ENCODE measurements at places on chromosomes 3 and 15.

DNA sequence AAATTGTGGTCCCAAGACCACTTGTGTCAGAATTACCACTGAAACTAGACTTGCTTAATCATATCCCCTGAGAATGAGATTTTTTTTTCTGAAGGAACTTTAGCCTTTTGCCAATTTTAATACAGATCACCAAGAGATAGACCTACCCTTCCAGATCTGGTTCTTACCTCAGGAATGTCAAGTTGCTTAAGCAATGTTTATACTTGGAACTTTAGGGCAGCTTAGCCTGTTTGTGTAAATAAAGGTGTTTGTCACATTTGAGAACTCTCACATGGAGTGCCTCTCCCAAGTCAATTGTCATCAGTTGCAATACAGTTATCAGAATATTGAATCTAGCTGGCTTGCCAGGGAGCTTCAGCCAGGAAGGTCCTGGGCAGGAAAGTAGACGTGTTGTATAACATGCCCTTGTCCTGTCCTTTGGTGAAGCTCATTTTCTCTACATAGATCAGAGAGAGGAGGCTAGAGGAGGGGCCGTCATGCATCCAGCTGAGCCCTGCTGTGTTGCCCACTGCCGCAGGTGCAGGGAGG lies 3.9 kb downstream of the GPD1L start:
- no peaks in the 10 kb centered on the region for H3K4me1 ChIP-seq
- no peak overlapping the region for H3K4me3 ChIP-seq
- H3K36me3 ChIP-seq = no peaks in the 10 kb centered on the region
- no peak for DNase-seq
- H3K27me3 ChIP-seq = peaks cover 20% of the 10 kb centered on the region

DNA sequence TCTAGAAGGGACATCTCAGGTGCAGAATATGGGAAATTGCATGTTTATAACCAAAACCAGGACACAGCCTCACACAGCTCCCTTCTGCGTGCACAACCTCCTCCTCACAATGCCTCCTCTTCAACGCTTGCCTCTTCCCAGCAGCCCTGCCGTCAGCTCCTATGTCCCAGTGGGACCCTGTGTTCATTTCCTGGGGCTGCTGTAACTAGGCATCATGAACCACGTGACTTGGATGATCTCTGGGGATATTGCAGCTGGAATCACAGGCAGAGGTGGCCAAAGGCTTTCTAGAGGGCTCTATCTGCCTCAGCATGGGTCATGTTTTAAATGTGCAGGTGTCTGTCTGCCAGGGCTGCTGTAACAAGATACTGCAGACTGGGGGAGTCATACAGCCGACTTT lies 375.3 kb downstream of the OCA2 start:
- DNase-seq = no peak
- H3K36me3 ChIP-seq = no peaks in the 10 kb centered on the region
- no peaks in the 10 kb centered on the region for H3K27me3 ChIP-seq
- no peak overlapping the region for H3K4me3 ChIP-seq
- no peak overlapping the region for H3K27ac ChIP-seq

DNA sequence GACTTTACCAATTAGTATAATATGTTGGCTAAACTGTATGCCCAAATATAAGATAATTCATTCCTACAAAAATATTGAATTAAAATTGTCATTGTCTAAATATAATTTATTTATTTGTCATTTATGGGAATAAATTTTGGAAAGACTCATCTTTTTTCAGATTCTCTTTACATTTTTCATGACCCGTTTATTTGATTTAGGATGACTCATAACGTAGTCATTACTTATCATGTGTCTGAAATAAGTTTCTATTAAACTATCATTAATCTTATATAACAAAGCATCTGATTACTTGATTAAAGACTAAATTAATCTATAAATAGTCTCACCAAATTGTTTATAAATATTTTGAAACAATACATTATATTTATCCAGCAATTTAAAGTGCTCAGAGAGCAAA lies 516.6 kb downstream of the CADM2 start:
- H3K27me3 ChIP-seq = no peaks in the 10 kb centered on the region
- H3K36me3 ChIP-seq = no peaks in the 10 kb centered on the region
- no peak overlapping the region for H3K27ac ChIP-seq

GRCh38 chr3:183208800-183209199 lies 44.3 kb upstream of the B3GNT5 start:
- H3K36me3 ChIP-seq = peaks cover 88% of the 10 kb centered on the region
- H3K27me3 ChIP-seq = no peaks in the 10 kb centered on the region
- peak overlapping the region; percentile 36 for H3K4me3 ChIP-seq
- peaks cover 9% of the 10 kb centered on the region for H3K4me1 ChIP-seq
- no peak overlapping the region for H3K27ac ChIP-seq
- no peak for DNase-seq

DNA sequence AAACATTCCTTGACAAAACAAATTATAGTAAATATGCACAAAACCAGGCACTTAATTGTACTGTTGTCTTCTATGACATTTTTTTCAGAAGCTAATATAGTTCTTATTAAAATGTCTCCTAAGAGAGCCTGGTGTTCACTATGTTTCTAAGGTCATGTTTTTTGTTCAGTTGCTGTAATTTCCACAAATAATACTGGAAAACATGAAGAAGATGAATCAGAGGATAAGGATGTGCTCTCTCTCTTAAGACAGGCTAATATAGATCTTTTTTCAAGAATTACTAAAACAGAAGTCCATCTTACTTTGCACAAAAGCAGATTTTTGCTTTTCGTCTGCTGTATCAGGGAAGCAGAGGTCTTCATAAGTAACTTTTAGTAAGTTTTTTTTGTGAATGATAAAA lies 823.0 kb upstream of the NECTIN3 start:
- no peaks in the 10 kb centered on the region for H3K36me3 ChIP-seq
- no peak overlapping the region for H3K27ac ChIP-seq
- DNase-seq = no peak

DNA sequence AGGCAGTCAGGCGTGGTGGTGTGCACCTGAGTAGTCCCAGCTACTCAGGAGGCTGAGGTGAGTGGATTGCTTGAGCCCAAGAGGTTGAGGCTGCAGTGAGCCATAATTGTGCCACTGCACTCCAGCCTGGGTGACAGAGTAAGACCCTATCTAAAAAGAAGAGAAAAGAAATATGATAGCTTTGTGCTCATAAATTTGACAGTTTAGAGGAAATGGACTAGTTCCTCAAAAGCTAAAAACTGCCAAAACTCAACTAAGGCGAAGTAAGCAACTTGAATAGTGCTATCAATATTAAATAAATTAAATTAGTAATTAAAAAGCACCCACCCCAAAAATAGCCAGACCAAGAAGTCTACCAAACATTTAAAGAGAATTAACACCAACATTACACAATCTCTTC lies 24.5 kb upstream of the SLC15A2 start:
- no peak overlapping the region for H3K4me3 ChIP-seq
- no peaks in the 10 kb centered on the region for H3K36me3 ChIP-seq
- no peak overlapping the region for H3K27ac ChIP-seq

GRCh38 chr15:87829332-87830050 lies 427.0 kb downstream of the NTRK3 start:
- no peaks in the 10 kb centered on the region for H3K4me1 ChIP-seq
- H3K27me3 ChIP-seq = peaks cover 54% of the 10 kb centered on the region
- no peak for DNase-seq
- H3K27ac ChIP-seq = no peak overlapping the region

GRCh38 chr3:20080956-20081554 lies 40.8 kb downstream of the KAT2B start:
- H3K36me3 ChIP-seq = no peaks in the 10 kb centered on the region
- peaks cover 4% of the 10 kb centered on the region for H3K27me3 ChIP-seq
- no peak for DNase-seq

DNA sequence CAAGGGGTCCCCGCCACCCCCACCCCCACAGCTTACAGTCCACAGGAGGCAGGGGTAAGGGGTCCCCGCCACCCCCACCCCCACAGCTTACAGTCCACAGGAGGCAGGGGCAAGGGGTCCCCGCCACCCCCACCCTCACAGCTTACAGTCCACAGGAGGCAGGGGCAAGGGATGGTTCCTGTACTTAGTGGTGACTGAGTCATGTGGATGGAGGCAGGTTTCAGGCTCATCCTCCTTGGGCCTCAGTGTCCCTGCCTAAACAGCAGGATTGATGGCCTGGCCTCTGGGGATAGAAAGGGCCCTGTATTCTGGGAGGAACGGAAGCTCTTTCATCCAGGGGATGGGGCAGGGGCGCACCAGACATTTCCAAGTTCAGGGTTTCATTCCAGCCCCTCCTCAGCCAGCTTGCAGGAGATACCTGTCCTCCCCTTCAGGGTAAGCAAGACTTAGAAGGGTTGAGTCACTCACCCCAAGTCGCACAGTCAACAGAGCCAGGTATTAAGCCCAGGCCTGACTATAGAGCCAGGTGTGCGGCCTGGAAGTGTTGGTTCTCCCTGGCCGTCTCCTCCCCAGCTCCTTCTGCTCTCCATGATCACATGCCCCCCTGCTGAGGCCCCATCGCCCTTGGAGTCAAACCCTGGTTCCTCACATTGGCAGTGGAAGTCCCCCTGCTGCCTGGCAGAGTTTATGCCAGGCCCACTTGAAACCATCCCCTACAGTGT lies 12.5 kb downstream of the CSK start:
- no peak overlapping the region for H3K4me3 ChIP-seq
- no peaks in the 10 kb centered on the region for H3K4me1 ChIP-seq
- DNase-seq = no peak
- H3K27ac ChIP-seq = no peak overlapping the region
- H3K27me3 ChIP-seq = no peaks in the 10 kb centered on the region
- H3K36me3 ChIP-seq = peaks cover 6% of the 10 kb centered on the region

- no peak overlapping the region for H3K4me3 ChIP-seq
- H3K36me3 ChIP-seq = no peaks in the 10 kb centered on the region
- no peaks in the 10 kb centered on the region for H3K27me3 ChIP-seq
- no peak for DNase-seq
- no peaks in the 10 kb centered on the region for H3K4me1 ChIP-seq
- no peak overlapping the region for H3K27ac ChIP-seq
These were observed 19.6 kb upstream of the OR5K4 start for GRCh38 chr3:98333989-98334606.

DNA sequence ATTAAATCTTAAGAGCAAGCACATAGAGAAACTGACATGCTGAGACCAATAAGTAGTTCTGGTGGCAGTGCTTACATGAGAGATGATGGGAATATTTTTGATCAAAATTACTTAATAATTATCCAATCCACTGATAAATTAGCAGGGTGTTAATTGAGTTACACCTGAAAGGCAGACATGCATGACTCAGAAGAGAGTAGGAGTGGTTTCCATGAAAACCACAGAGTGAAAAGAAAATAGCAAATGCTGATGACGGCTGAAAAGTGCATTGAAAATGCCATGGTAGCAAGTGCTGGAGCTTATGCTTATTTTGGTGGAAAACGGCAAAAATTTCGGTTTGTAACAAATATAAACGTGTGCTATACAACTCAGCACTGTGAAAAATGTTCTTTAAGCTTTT lies 267.8 kb upstream of the LRRN1 start:
- H3K36me3 ChIP-seq = no peaks in the 10 kb centered on the region
- H3K27ac ChIP-seq = no peak overlapping the region
- DNase-seq = no peak
- H3K27me3 ChIP-seq = no peaks in the 10 kb centered on the region
- no peaks in the 10 kb centered on the region for H3K4me1 ChIP-seq
- H3K4me3 ChIP-seq = no peak overlapping the region

DNA sequence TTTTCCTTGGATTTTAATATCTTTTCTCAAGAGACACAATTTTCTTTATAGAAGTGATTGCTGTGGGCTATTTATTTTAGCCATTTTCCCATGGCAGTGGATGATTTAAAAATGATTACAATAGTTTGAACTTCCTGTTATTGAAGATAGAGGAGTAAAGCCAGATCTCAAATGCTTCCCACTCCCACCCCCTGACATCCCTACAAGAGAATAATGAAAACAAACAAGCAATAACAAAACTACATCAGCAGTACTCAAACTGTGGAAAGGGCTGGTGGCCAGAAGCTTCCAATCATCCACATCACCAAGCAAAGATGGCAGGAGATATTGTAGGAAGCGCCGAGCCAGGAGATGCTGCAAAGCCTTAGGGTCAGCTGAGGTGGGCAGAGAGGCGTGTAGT lies 831.1 kb upstream of the NR2F2 start:
- H3K4me3 ChIP-seq = no peak overlapping the region
- no peaks in the 10 kb centered on the region for H3K36me3 ChIP-seq
- H3K4me1 ChIP-seq = no peaks in the 10 kb centered on the region
- DNase-seq = no peak
- H3K27ac ChIP-seq = no peak overlapping the region
- no peaks in the 10 kb centered on the region for H3K27me3 ChIP-seq

DNA sequence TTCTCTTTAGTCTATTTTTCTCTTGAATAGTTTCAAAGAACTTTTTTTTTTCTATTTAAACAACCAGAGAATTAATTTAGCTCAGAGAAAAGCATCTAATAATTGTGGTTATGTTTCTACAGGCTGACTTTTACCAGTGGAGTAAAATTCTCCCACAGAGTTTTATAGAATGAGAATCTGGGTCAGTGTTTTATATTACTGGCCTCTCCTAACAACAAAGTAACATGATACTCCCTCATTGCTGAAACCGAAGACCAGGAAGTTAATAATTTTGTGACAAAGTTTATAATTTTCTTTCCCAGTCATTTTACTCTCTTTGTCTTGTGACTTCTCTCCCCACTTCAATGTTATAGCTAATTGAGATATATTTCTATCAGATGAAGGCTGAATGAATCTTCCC lies 946.9 kb downstream of the EPHA3 start:
- H3K4me3 ChIP-seq = no peak overlapping the region
- H3K4me1 ChIP-seq = no peaks in the 10 kb centered on the region
- no peak overlapping the region for H3K27ac ChIP-seq

DNA sequence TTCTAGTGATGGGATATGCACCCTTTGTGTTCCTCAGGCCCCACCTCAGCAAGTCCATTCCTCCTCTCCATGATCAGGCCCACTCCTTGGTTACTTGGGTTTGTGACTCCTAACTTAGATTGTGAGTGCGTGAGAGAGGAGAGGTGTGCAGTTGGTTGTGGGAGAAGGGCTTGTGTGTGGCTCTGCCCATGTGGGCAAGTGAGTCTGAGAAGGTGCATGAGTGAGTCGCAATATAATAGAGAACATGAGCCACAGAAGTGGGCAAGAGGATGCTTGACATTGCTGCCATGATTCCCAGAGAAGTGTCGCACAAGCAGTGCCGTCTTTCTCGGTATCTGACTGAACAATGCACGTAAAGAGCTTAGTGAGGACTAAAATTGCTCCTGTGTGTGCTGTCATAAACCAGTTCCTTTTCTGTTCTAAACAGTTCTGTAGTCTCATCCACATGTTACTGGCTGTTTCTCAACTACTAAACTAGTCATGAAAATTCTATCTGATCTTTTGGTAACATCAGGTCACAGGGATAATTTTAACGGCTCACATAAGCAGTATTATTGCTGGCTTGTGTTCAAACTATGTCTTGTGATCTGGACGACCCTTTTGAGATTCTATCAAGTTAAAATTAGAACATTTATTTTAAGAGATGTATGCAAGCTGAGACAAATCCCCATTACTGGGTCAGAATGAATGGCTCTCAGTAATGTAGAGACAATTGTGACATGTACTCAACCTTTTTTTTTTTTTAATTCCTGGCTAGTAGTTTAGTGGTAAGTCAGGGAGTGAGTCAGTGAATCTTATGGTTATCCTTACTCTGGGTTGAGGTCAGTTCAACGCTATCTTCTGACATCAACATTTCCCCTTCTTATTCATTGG lies 25.6 kb downstream of the GYG1 start:
- no peak overlapping the region for H3K4me3 ChIP-seq
- DNase-seq = no peak
- H3K4me1 ChIP-seq = no peaks in the 10 kb centered on the region

GRCh38 chr3:112086875-112087524 lies 811 bp downstream of the C3orf52 start:
- no peaks in the 10 kb centered on the region for H3K27me3 ChIP-seq
- peaks cover 7% of the 10 kb centered on the region for H3K4me1 ChIP-seq
- peak; percentile 64 for DNase-seq
- H3K36me3 ChIP-seq = no peaks in the 10 kb centered on the region

GRCh38 chr3:61029194-61029593 lies 222.1 kb downstream of the FHIT start:
- no peak for DNase-seq
- H3K4me3 ChIP-seq = peak overlapping the region; percentile 34
- H3K27ac ChIP-seq = no peak overlapping the region
- H3K36me3 ChIP-seq = no peaks in the 10 kb centered on the region
- peaks cover 3% of the 10 kb centered on the region for H3K4me1 ChIP-seq
